ENCODE measurements at places on chromosomes 5 and 9.

DNA sequence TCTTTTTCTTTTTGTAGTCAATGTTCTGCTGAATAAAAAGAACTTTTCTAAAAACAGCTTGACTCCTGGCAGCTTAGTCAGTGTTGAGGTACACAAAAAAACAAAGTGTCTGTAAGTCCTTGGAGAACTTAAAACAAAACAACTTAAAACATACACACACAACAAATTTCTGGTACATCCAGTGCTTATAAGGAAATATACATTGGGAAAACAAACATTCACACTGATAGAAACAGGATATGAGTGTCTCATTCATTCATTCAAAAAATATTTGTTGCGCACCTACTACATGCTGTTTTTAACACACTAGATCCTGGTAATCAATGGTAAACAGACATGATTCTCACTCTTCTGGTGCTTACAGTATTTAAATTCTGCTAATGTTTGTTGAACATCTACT lies 27.4 kb upstream of the MEGF9 start:
- DNase-seq, result no peak

- no peak for DNase-seq
These were observed 119.4 kb downstream of the MED27 start for GRCh38 chr9:131960311-131960710.

DNA sequence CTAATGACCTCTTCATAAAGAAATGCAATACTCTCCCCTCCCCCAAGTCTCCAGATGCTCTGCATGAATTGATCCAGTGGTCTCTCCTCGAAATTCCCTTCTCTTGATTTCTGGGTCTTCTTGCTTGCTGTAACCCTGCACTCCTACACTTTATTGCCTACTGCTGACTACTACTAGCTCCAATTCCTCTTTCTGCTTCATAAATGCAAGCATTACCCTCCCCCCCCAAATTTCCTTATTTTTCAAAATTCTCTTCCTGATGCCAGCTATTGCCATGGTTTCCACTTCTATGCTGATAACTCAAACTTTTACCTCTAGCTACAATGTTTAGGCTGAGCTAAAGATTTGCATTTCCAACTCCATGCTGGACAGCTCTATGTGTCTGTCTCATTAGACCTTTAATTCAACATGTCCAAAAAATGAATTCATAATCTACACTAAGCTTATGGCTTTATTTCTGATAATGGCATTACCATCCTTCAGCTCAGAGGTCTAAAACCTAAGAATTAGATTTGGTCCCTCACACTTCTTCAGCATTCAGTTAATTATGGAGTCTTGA lies 1.4 kb downstream of the ZBTB26 start:
- no peak for DNase-seq

GRCh38 chr9:109447329-109448076 lies 50.6 kb downstream of the PTPN3 start:
- no peak for DNase-seq

DNA sequence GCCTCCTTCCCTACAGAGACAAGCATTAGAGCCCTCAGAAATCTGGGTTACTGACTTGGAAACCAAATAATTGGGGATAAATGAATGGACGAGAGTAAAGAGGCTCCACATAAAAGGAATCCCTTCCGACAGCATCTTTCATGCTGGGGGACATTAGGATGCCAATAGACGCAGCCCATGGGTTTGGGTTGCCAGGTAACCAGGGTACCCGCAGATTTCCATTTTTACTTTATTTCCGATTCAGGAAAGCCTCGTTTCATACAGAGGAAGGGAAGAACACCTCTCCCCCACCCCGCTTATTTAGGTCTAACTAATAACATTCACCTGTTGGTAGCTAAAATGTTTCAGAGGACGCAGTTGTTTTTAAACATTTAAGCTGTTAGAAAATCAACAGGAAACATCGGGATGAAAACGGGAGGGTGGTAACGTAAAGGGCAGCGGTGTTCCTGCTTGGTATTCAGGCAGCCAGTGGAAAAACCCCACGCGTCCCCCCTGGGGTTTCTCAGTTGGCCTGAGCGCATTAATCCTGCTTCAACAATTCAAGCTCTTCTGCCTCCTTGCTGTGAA lies 179.5 kb downstream of the YTHDC2 start:
- no peak for DNase-seq

DNA sequence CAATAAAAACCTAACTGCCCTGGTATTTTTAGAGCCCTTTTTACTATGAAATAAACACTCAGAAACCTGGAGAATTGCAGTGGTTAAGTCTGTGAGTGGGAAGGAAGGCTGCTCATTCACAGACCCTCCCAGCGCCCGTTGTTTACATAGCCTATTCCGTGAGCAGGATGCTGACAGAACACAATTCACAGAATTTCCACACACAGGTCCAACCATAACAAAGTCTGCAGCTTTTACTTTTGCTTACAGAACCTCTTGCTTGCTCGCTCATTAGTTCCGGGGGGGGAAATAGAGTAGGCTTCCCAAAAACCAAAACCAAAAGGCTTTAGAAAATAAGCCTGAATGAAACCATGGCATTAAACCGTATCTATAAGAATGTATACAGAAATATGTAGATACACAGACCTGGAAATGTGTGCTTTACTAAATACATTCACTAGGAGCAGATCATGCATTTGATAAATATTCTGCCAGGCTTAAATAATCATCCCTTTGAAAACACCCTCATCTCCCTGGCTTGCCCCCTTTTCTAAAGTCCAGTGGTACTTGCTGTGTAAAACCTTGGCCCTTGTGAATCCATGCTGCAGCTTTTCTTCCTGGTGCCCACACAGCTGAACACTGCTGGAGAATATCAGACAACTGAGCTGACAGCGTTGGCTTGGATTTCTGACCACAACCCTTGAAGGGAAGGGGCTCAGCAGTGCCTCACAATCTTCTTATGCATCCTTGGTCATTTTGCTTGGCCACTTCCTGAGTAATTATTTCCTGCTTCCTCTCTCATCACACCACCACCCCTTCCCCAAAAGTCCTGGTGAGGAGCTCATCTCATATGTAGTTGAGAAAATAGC lies 128.0 kb downstream of the FANCC start:
- DNase-seq, result no peak

GRCh38 chr5:35294017-35294416 lies 63.7 kb upstream of the PRLR start:
- no peak for DNase-seq

GRCh38 chr5:78544561-78545201 lies 103.9 kb downstream of the LHFPL2 start:
- DNase-seq, result no peak

- no peak for DNase-seq
These were observed 115.6 kb upstream of the CPEB4 start for GRCh38 chr5:173772384-173773059.

DNA sequence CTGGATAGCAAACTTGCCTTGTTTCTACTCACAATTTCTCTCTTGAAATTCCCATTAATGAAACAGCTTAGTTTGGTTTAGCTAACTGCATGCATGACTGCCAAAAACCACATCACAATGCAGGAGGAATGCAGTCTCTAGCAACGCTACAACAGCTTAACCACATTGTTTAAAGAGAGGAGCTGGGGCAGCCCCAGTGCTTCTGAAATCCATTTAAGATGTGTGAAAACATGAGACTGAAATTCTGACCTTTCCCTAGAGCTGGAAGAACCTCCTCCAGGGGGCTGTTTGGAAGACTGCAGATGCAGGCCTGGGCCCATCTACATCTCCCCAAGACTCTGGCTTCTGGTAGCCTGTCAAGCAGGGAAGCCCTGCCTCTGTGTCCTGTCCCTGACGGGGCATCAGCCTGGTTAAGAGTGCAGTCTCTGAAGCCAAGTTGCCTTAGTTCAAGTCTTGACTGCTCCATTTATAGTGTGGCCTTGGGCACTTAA lies 157.1 kb downstream of the ZNF462 start:
- DNase-seq, result no peak

DNA sequence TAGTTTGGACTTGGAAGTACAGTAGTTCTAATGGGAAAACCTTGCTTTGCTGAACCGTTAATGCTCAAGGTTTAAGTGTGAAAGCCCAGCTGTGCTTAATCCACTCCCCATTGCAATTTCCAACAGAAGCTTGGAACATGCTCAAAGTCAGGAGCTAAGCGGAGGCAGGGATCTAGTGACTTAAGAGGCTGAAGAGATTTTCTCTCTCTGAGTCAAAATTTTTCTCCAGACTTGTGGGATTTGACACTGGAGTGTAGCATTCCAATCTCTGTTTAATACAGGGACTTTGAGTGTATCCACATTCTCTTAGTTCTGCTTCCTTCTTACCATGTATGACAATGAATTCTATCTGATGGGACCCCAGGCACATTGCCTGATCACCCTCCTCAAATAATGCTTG lies 471.8 kb downstream of the KIF4B start:
- DNase-seq, result no peak

GRCh38 chr5:133145436-133146170 lies 93.8 kb downstream of the HSPA4 start:
- DNase-seq, result no peak

DNA sequence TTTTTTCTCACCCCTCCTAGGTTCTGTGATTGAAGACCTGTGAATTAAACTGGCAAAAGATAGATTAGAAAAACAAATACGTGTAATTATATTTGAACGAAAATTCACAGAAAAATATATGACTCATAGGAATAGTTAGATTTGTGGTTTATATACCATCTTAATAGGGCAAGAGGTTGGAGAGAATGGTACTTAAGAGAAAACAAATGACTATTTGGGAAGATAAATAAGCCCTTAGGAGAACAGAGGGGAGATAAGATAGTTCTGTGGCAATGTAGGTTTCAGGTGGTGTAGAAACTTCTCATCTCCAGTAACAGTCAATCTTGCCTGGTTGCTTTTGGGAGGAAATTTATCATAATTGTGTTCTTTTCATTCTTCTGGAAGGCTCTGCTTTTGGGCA lies 122.0 kb downstream of the PRDM9 start:
- DNase-seq, result no peak

DNA sequence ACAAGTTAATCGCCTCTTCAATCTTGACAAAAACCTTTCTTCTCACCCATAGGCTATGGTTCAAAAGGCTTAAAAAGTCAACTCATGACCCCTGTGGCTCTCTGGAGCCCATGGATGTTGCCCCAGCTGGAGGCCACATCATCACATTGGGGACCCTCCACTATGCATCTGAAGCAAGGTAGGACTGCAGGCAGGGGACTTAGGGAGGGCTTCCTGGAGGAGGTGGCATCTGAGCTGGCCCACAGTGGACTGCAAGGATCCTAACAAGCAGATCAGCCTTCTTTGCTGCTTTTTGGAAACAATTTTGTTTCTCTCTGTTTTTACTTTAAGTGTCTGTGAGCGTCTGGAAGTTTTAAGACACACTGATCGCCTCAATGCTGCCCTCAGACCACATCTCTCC lies 234.7 kb downstream of the HSPA4 start:
- DNase-seq, result no peak

- DNase-seq, result no peak
These were observed 90.2 kb upstream of the LHFPL2 start for GRCh38 chr5:78738693-78739300.

DNA sequence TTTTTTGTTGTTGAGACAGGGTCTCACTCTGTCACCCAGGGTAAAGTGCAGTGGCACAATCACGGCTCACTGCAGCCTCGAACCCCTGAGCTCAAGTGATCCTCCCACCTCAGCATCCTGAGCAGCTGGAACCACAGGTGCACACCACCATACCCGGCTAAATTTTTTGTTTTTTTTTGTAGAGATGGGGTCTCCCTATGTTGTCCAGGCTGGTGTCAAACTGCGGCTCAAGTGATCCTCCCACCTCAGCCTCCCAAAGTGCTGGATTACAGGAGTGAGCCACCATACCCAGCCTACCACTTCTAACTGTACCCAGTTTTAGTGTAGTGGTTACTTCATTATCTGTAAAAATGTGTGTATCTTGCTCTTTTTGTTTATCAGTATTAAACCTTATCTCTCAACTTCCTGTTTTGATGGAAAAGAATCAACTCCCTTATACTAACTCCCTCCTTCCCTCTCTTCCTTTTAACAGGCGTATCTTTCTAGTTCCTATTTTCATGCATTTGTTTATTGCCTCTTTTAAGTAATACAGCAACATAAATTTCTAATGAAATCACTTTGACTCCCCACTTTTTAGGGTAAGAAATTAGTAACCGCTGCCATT lies 33.1 kb downstream of the GRAMD2B start:
- no peak for DNase-seq

GRCh38 chr9:93958819-93959682 lies 3.9 kb upstream of the BARX1 start:
- no peak for DNase-seq

GRCh38 chr9:35666549-35666948 lies 1.6 kb upstream of the ARHGEF39 start:
- DNase-seq, result no peak

- DNase-seq, result no peak
These were observed 42.7 kb downstream of the NSD1 start for GRCh38 chr5:177176175-177176711.

DNA sequence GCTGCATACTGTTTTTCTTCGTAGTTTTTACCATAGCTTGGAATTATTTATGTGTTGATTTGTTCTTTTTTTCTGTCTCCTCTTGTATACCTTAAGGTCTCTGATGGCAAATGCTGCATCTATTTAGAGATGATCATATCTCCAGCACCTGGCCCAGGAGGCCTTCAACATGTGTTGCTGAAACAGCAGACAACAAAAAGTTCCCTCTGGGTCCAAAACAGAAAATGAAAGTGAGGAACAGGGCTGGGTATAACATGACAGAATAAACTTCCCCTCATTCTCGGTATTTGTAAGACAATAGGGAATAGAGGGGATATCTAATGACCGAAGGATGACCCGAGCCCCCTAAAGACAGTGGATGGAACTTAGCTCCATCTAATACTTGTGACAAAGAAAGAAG lies 22.7 kb upstream of the PCSK1 start:
- no peak for DNase-seq

- no peak for DNase-seq
These were observed 72.4 kb upstream of the NTRK2 start for GRCh38 chr9:84597131-84597530.

Measured in stimulated activated CD8-positive, alpha-beta memory T cell treated with anti-CD3 and anti-CD28 coated beads, Interleukin-7, amount 100 ng/mL, for 1 hour (primary cell).